Endothelial cell (in vitro differentiated cells): ENCODE measurements at places on chromosomes 3 and 15. TPM values are rescaled to one million over a fixed set of nuclear protein-coding genes. Genes with fewer than 3 reads are reported as not detected.

GRCh38 chr15:98703126-98703685 is 54.9 kb downstream of the IGF1R start:
- DNase-seq: no peak

GRCh38 chr15:52113235-52113634 is 660 bp upstream of the BCL2L10 start:
- DNase-seq: no peak

EXD1 gene
- not detected for total RNA-seq

DPPA2 gene
- 0.64 TPM for total RNA-seq

FAM3D gene
- total RNA-seq: not detected

- DNase-seq: no peak
Observed at GRCh38 chr3:34777386-34777785, 861.9 kb upstream of the ARPP21 start.

ADAMTS7 gene
- 55.1 TPM for total RNA-seq

- DNase-seq: no peak
Observed at GRCh38 chr3:4738737-4739274, 240.4 kb upstream of the BHLHE40 start.

- no peak for DNase-seq
Observed at GRCh38 chr15:100309109-100310040, 32.4 kb downstream of the ADAMTS17 start.

DNA sequence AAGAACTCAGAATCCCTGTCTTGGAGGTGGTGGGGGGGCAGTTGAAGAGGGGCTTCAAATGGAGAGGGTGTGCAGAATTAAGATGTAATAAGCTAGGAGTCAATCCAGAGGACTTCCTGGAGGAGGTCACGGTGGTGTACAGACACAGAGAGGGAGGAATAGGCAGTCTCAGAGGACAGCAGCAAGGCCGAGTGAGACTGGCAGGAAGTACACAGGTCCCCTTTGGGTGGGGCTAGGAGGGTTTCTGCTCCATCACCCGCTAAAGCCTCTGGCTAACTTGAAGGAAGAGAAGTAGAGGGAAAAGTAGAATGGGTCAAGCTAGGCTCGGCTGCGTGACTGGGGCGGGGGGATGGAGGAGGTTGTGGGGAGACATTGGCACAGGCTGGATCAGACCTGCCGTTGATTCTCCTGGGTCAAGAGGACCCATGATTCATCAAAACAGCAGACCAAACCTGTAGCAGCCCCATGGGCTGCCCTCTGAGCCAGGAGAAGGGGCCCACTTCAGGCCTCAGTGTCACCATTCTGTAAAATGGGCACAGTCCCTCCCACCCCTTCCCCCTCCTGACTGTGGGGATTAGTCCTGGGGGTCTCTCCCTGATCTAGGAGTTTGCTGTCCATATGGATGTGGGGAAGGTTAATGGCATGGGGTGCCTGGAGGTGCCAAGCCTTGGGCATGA is 16.9 kb downstream of the CSPG4 start:
- DNase-seq: no peak

GRCh38 chr3:71962561-71963240 is 177.8 kb upstream of the PROK2 start:
- no peak for DNase-seq

ZBTB20 gene
- 4.2 TPM for total RNA-seq

MST1 gene
- total RNA-seq: 22.0 TPM

PTX3 gene
- 0.13 TPM for total RNA-seq

GRCh38 chr3:26682406-26682805 is 59.8 kb downstream of the LRRC3B start:
- DNase-seq: no peak

GRCh38 chr3:184728010-184728527 is 16.2 kb upstream of the MAGEF1 start:
- DNase-seq: no peak

DNA sequence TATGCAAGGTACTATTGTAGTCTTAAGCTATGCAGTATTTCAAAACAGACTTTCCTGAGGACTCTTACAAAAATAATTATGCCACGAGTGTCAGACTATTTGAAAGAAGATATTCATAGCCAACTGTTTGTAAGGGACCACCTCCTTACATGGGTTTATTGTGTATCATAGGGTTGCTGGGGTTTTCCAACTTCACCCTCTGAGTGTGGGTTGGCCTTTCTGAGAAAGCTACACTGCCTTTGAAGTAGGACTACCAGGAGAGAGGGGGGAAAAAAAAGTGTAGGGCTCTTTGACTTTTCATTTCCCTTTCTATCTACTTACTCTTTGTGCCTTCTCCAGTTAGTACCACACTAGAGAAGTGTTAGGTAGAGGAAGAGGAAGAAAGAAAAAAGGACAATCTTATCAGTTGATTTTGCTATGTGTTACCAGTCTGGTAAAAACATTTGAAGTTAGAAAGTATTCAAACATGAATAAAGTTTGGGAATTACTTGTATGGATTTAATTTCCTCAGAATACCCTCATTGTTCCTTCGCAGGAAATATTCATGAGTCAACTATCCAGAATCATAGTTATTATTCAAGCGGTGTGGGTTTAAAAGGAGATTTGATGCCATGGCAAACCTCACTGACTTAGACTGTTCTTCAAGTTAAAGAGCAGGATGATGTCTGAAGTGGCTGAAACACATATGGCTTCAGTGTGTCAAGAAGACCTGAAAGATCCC is 329.3 kb upstream of the THBS1 start:
- DNase-seq: no peak

- DNase-seq: no peak
Observed at GRCh38 chr3:178275793-178276192, 260.4 kb upstream of the KCNMB2 start.

GRCh38 chr3:61650719-61651410 is 89.5 kb downstream of the PTPRG start:
- DNase-seq: no peak

- no peak for DNase-seq
Observed at GRCh38 chr3:149621218-149622005, 36.4 kb downstream of the WWTR1 start.

DNA sequence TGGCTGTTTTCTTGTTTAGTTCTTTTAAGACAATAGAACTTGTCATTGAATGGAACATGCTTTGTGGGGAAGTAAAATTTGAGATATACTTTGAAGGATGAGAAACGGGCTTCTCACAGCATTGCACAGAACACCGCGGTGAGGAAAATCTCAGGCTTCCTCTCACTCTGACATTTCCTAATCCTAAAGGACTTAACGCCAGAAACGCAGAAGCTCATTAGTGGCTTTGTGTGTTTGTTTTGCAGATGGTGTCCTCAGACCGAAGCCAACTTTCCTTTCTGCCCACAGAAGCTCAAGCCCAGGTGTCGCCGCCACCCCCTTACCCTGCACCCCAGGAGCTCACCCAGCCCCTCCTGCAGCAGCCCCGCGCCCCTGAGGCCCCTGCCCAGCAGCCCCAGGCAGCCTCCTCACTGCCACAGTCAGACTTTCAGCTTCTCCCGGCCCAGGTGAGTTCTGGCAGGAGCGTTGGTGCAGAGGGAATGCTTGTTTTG is 78.9 kb upstream of the BLM start:
- DNase-seq: no peak

DNA sequence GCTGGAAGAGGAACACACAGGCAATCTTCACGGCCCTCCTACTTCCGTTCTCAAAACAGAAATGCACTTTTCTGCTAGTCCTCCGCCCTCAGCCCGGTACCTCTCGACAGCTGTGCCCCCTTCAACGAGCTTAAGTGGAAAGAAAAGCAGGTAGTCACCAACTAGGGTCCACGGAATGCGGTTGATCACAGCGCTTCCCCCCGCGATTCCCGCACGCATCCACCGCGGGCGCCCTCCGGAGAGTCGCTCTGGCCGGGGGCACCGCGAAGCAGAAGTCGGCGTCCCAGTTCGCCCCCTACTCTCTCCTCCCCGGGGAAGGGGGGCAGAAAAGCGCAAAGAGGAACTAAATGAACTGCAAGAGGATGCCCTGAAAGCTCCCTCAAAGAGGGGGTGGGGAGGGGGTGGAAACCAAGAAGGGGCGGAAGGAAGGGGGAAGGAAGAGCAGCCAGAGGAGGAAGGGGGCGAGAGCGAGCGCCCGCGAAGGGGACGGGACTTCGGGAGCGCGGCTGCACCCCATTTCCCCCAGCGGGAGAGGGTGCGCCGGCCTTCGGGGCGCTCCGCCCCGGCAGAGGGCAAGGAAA is 738 bp downstream of the ACAP2 start:
- peak; percentile 38 for DNase-seq

MCTP2 gene
- 1.5 TPM for total RNA-seq

GRCh38 chr3:118970819-118971218 is 63.8 kb downstream of the IGSF11 start:
- DNase-seq: no peak

CLDN11 gene
- total RNA-seq: 1.8 TPM

FOXP1 gene
- 71.3 TPM for total RNA-seq

DNA sequence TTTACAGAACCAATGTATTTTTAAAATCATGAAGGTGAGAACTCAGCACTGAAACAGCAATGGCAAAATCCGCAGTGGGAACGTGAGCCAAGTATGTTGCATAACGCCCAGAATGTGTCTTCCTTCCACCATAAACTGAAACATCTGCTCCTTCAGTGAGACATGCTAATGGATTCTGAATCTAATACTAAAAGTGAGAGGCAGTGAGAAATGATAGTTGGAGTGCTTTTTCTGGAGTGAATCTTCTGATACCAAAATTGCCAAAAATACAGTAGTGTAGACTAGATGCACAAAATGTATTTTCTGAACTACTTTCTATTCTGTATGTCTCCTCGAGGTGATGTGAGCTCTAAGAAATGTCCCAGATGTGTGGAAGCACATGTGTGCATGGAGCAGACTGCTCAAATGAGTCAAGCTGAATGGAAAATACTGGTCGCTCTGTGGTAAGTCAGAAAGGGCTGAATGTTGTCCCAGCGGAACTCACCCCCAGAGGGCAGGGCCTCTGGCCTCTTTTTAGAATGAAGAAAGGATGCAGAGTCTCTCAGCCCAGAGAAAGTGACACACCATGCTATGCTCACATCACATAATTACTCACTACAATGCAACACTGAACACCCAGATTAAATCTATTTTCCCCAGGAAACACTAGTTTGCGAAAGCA is 73.0 kb downstream of the ATP10A start:
- DNase-seq: no peak

FSTL1 gene
- total RNA-seq: 1,211 TPM

RPP25 gene
- total RNA-seq: 24.0 TPM

GOLGA8F gene
- total RNA-seq: not detected

NPTN gene
- 223 TPM for total RNA-seq

DNA sequence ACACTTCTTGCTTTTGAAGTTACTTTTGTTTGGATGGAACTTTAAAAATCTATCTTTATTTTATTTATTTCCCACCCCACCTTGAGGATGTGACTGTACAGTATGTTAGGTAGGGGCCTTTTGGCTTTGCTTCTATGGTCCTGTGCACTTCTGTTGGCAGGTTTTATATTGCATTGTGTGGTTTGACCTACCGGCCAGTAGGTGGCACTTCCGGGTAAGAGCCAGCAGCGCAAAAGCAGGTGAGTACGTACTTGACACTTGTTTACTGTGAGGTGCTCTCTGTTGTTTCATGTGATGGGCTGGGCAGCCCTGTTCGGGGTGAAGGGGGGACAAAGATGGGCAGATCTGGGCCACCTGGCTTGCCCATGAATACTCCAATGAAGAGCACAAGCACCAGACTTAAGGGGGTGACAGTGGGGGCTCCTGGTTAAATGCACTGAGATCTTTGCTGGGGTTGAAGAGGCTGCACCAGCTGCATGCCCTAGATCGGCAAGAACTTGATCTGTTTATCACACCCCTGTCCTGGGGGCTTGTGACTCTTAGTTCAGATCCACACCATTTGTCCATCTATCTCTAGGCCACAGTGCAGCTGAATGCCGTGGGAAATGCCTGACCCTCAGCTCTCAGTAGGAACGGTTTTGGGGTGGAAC is 131.6 kb downstream of the NLGN1 start:
- DNase-seq: peak; percentile 18

DNA sequence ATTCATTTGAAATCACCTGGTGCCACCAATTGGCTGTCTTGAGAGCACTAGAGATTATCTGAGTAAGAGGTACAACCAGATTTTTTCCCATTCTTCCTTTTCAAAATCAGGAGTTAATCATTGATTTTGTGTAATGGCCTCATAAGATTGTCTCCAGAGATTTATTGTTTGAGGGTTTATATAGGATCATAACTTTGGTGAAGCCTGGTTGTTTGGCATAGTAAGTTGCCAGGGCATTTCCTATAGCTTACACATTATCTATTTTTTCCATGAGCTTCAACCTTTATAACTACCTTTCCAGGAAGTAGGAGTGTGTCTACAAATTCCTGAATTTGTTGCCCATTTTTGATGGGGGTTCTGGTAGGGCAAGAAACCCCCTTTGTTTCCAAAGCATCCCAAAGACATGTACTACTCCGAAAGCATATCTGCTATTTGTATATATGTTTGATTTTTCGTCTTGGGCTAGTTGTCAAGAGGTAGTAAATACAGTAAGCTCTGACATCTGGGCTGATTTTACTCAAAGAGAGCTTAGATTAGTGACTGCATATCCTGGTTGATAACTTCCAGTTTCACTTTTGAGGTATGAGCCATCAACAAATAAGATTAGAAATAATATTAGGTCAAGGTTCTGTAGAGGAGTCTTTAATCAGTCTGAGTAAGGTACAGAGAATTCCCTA is 11.7 kb upstream of the PRR23B start:
- no peak for DNase-seq

DNA sequence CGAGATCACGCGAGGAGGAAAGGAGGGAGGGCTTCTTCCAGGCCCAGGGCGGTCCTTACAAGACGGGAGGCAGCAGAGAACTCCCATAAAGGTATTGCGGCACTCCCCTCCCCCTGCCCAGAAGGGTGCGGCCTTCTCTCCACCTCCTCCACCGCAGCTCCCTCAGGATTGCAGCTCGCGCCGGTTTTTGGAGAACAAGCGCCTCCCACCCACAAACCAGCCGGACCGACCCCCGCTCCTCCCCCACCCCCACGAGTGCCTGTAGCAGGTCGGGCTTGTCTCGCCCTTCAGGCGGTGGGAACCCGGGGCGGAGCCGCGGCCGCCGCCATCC is 1.1 kb upstream of the SETD5 start:
- DNase-seq: no peak
